ENCODE measurements at places on chromosomes 11 and 22.
A peak's percentile ranks its signal among the peaks of the same experiment; 100 is the strongest.

GRCh38 chr11:83272627-83273026, 13.5 kb downstream of the CCDC90B start:
- no peak for DNase-seq

GRCh38 chr22:44243761-44244160, 63.0 kb downstream of the PARVG start:
- DNase-seq: no peak

DNA sequence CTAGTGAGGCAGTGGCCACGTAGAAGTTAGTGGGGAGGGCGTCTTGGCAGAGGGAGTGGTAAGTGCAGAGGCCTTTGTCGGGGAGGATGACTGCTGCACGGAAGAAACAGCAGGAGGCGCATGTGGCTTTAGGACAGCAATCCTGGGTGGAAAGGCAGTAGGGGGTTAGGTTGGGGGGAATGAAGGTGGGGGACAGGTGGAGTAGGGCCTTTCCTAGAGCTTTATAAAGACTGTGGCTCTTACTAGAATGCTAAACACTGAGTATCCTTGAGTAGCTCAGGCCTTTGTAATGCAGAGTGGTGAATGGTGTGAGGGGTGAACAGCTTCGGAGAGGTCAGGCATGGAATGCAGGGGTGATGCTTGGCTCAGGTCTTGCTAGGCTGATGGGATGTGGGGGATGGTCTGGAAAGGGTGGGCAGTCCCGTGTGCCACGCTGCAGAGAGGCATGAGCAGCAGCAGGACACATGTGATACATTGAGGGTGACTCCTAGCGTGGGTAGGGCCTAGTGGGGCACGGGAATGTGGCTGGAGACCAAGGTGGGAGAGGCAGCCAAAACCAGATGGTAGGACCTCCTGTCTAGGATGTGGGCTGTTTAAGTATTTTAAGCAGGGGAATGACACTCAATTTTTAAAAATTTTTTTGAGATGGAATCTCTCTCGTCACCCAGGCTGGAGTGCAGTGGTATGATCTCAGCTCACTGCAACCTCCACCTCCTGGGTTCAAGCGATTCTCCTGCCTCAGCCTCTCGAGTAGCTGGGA, 19.2 kb downstream of the AP2A2 start:
- DNase-seq: no peak

DNA sequence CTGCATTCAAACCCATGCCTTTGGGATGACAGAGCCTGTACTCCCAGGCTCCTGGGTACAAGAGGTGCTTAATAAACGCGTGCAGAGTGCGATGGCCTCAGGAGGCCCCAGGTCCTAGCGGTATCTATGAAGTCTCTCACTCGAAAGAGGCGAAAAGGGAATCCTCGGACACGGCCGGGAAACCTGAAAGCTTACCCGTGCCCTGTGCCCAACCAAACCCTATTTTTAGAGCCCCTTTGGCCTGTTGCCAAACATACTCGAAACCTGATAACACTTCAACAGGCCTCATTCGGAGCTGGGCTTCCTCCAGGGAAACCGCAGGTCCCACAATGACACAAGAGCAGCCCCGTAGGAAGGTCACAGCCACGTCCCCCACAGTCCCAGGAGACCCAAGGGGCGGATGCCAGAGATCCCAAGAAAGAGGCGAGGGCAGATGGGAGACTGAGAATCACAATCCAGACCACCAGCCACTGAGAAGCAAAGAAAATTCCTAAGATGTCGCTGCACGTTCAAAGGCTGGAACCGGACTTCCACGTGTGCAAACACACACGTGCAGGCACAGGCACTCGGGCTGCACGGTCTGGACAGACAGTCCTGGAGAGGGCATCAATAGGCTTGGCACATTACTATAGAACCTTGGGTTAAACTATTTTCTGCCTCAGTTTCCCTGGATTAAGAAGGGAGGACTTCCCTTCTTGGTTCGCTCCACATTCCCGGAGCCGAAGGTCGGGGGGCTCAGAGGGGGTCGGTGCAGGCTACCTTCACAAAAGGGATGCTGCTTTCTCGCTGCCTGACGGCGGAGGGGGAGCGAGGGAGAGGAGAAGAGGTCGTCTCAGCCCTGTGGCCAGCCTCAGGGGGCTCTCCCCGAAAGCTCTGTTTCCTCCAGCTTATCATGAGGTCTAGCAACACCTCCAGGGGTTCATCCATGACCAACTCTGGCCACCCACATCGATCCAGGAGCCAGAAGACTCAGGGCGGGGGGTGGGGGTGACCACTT, 8.2 kb downstream of the PDGFB start:
- DNase-seq: no peak

DNA sequence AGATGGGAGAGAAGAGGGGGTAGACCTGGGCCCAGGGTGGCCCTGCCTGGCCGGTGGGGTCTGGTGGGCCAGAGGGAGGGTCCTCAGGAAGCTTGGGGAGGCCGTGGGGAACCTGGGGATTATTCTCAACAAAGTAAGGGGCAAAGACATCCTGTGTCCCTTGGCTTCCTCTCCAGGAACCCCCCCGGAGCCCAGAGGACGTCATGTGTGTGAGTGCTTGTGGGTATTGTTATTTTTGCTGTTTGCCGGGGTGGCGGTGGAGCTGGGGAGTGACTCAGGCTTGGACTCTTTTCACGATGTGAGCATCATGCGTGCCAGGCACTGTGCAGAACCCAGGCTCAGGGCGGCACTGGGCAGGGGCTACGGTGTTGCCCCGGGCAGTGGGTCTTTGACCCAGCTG, 982 bp upstream of the SHANK3 start:
- DNase-seq: no peak

GRCh38 chr22:26320447-26320846, 108.6 kb upstream of the ASPHD2 start:
- no peak for DNase-seq

DNA sequence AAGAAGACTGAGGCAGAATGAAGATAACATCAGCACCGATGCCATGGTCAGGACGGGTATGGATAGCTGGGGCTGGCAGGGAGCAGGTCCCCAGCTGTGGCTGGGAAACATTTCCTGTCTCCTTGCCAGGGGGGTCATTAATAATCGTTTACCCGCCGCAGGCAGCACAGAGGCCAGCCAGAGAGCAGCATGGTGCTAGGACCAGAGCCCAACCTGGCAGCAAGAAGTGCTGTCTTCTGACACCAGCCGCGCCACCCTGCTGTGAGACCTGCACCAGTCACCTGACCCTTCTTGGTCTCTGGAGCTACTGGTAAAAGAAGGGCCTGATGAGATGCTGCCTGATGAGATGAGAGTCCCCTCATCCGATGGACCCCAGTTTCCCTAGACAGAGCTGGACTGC, 36.3 kb downstream of the PDE2A start:
- no peak for DNase-seq

DNA sequence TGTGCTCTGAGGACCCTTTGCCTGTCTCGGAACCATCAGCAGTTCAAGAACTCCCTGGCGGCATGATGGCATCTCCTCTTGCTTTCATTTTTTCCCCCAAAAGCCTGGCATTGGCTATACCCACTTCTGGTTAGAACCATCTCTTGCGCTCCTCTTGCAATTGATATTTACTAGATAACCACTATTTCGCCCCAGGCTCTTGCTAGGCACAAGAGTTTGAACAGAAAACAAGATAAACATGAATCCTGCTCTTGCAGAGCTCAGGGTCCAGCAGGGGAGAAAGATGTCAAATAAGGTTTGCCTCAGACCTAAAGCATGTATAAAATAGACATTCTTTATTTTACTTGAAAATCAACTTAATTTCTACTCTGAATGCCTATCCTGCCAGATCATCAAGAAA, 33.1 kb downstream of the SLCO2B1 start:
- no peak for DNase-seq

- no peak for DNase-seq
Measured at GRCh38 chr22:32874976-32875375, 73.5 kb downstream of the TIMP3 start.

DNA sequence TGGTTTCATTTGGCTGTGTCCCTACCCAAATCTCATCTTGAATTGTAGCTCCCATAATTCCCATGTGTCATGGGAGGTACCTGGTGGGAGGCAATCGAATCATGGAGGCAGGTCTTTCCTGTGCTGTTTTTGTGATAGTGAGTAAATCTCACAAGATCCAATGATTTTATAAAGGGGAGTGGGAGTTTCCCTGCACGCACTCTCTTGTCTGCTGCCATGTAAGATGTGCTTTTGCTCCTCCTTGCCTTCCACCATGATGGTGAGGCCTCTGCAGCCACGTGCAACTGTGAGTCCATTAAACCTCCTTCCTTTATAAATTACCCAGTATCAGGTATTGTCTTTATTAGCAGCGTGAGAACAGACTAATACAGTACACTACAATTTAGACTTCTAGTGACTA, 67.5 kb upstream of the LINC01488 start:
- DNase-seq: no peak

DNA sequence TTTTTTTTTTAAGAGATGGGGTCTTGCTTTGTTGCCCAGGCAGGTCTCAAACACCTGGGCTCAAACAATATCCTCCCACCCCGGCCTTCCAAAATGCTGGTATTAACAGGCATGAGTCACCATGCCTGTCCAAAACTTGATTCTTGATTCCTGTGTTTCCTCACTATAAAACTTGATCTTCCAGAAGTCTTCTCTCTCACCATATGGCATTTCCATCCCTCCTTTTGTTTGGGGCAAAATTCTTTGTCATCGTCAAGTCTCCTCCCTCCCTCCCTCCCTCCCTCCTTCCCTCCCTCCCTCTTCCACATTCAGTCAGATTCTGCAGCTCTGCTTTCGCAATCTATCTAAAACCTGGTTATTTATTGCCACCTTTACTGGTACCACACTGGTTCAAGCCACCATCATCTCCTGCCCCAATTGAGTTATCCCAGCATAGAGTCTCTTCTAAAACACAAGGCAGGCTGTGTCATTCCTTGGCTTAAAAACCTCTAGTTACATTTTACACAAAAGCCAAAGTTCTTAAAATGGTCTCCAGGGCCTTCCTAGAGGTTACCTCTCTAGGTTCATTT, 65.0 kb upstream of the HORMAD2 start:
- no peak for DNase-seq

- peak; percentile 86 for DNase-seq
Measured at GRCh38 chr11:125376117-125376516, 119.9 kb downstream of the FEZ1 start.

- DNase-seq: no peak
Measured at GRCh38 chr11:1774886-1775285, 11.2 kb upstream of the CTSD start.

GRCh38 chr11:70698871-70699270, 300.5 kb downstream of the CTTN start:
- DNase-seq: no peak

DNA sequence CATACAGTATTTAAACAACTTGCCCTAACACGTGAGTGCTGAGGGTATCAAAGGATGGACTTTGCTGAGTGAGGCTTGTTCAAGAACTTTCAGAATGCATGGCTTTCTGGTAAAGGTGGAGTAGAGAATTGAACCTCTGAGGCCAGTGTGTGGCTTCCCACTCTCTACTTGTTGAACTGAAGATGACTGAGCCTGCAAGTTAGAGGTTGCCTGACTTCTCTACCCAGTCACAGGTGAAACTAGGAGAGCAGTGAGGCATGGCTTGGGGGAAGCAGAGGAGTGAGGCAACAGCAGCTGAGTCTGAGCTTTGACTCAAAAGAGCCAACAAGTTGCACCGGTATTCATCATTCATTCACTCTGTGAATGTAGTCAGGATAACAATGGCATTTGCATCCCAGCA, 256.4 kb upstream of the SESN3 start:
- no peak for DNase-seq

GRCh38 chr22:26477341-26477731, 6.2 kb downstream of the HPS4 start:
- no peak for DNase-seq

GRCh38 chr22:49929211-49929979, 11.0 kb downstream of the CRELD2 start:
- peak; percentile 63 for DNase-seq

DNA sequence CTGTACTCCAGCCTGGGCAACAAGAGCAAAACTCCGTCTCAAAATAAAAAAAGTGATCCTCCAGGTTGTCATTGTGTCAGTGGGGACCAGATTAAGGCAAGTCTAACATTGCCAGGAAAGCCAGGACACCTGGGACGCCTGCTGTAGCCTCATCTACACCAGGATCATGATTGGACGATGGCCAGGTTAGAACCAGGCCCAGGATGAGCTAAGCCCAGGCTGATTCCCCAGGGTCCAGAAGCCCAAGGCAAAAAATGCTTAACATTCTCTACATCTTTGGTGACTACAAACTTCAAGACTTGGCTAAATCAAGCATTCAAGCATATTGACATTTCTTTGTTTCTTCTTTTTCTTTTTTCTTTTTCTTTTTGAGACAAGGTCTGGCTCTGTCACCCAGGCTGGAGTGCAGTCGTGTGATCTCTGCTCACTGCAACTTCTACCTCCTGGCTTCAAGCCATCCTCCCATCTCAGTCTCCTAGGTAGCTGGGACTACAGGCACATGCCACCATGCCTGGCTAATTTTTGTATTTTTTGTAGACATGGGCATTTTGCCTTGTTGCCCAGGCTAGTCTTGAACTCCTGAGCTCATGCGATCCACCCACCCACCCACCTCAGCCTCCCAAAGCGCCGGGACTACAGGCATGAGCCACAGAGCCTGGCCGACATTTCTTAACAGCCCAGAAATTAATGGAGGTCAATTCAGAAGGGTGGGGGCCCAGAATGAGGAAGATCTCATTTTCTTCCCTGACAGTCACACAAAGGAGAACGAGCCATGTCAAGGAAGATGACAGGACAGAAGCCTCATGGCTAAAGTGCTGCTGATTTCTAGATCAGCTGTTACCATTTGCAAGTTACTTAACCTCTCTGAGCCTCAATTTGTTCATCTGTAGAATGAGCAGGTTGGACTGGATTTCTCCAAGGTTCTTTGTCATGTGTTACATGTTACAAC, 12.5 kb upstream of the PTPRJ start:
- DNase-seq: no peak

GRCh38 chr22:38284042-38284402, 11.2 kb upstream of the TMEM184B start:
- peak; percentile 73 for DNase-seq

DNA sequence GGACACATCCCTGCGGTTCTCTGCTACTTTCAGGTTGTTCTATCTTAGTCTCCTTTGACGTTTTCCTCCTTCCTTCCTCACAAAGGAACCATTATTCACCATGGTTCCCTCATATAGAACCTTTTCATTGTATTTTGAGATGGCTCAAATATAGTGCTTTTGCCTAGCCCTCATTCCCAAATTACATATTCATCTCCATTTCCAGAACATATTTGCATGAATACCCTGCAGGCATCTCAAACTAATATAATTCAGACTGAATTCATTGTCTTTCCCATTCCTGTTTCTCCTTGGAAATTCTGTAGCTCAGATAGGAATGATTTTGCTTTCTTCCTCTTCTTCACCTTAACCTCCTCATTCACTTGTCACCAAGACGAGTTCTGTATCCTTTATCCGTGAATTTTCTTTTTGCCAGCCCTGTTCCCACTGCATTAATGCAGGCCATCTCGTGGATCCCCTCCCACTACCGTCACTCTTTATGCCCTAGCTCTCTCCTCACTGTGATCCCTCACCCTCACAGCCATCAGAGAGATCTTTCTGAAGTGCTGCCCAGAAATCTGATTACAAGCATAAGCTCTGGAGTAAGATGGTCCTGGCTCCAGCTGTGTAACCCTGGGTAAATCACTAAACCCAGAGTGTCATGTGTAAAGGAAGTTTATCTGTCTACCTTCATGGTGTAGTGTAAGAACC, 23.3 kb downstream of the PIWIL4 start:
- DNase-seq: no peak
